NCI-H226 (cell line): ENCODE measurements at places on chromosomes 1 and 21.

DNA sequence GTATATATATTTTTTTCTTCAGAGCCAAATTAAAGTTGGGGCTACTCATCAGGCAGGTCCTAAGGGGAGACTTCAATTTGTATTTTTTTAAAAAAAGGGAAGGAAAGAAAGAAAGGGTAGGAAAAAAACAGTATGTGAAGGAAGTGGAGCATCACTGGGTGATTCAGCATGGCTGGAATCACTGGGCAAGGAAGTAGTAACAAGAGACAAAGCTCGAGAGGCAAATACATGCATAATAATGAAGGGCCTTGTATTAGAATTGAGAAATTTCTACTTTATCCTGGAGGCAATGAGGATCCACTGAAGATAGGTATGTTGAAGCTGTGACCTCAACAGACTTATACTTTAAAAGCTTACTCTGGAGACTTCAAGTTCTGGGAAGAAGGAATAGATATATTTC lies 184.4 kb downstream of the COQ8A start:
- no peak for DNase-seq

DNA sequence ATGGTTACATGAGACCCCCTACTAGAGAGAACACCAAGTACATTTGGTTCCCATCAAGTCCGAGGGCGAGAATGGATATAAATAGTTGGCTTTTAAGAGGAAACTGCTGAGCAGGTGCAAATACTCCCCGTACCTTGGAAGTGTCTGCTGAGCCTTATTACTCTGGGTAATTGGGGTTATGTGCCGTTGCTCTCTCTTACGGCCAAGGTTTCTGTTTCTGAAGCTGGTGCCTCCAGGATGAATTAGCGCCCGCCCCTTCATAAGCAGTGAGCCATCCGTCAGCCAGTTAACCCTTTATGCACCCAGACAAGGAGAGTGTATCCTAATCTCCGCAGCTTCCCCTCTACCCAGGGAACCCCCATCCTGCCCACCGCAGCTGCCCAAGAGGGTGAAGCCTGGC lies 90.4 kb upstream of the AJAP1 start:
- no peak for DNase-seq

DNA sequence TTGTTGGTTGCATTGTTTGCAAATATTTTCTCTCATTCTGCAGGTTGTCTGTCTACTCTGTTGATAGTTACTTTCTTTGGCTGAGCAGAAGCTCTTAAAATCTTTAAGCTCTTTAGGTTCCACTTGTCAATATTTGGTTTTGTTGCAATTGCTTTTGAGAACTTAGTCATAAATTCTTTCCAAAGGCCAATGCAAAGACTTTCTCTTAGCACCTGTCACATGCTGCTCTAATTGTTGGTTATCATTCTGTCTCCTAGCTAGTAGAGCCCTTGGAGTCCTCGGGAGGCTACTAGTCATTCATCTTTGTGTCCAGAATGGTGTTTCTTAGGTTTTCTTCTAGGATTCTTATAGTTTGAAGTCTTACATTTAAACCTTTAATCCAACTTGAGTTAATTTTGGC lies 312.7 kb upstream of the PROX1 start:
- DNase-seq, result no peak

- DNase-seq, result no peak
Observed at GRCh38 chr1:240217403-240217802, 125.7 kb downstream of the FMN2 start.

DNA sequence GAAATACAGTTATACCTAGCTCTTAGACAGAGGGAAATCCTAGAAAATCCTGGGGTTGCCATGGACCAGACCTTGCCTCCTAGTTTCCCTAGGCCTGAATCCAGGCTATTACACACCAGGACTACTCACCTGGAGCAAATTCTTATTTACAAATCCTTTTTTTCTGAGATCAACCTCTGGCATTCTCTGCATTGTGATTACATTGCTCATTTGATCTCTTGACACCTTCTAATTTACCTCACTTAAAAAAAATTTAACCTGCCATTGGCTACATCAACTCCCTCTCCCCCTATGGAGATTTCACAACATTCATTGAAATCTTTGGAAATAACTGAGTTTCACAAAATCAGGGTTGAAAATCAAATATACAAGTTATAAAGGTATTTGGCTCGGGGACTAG lies 2.9 kb upstream of the C1orf105 start:
- peak; percentile 83 for DNase-seq

- DNase-seq, result no peak
Observed at GRCh38 chr1:44802306-44803061, 2.3 kb downstream of the PLK3 start.

GRCh38 chr1:216600730-216601609 lies 122.3 kb downstream of the ESRRG start:
- DNase-seq, result no peak

GRCh38 chr1:210328746-210329503 lies at the start of gene HHAT:
TSS of gene HHAT (plus strand) at chr1:210328902. CDS start at chr1:210348976, 20,074 bp downstream.
- DNase-seq, result peak; percentile 24

DNA sequence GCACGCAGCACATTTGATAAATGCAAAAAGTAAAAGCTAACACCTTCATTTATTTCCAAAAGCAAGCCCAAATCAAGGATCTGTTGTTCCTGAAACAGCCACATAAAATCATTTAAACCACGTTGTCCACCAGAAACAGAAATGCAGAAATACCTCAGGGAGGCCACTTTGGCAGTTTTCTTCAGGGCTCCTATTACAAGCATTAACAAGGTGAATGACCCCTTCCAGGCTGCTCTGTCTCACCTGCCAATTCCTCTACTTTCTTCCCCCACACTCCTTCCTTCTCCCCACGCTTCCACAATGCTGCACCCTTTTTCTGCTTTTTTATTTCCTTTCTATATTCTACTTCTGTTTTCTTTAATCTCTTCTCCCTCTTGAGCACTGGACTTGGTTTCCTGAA lies 55.0 kb upstream of the PTGFRN start:
- DNase-seq, result no peak

DNA sequence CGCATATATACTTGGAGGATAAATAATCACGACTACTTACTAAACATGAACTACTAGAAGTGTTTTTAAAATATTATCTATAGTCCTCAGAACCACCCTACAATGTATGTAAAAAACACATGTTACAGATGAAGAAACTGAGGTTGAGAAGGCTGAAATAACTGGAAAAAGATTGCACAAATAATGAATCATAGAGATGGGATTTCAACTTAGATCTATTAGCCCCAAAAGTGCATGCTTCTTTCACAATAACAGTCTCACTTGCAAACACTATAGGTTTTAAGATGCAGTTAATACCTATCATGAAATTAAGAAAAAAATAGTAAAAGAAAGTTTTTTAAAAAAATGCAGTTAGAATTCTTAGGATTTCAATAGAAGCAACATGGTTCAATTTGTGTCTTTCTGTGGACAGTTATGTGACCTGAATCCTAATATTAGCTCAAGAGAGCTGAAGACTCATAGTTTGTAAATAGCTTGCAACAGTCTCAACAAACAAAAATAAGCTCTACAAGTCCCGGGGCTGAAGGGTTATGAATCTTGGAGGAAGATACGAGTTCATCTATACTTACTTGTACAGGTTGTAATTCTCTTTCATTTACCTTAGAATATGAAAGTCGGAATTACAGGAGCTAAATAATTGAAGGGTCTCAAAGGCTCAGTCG lies 58.6 kb upstream of the NTPCR start:
- DNase-seq, result no peak

DNA sequence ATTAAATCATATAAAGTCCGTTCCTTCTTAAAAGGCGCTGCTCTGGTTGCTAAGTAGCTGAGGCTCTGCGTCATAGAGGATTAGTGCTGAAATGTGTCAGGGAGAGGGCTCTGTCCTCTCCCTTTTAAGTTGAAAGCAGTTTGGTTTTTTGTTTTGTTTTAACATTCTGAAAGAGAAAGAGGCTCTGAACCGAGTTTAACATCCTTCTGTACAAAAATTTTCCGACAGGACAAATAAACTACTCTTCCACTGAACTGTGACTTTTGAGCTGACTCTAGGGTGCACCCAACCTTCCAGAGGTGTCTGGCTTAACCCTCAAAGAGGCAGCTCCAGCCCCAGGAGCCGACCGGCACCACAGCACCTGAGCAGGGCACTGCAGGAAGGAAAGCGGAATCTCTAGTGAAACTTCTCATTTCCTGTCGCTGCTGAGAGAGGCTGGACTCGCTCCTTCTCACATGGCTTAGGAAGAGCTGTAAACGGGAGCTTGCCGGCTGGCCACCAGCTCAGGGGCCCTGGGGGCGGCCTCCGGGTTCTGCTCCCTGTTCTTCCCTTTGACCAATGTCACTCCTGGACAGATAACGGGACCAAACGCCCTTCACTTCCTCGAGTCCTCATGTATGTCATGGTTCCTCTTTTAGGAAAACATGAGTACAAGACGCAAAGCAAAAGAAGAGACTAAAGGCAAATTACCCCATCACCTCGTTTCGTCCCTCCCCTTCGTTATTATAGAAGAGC lies 1.2 kb downstream of the VAV3 start:
- DNase-seq, result no peak

GRCh38 chr1:37846647-37847339 lies 12.6 kb downstream of the MTF1 start:
- DNase-seq, result no peak

- DNase-seq, result peak; percentile 98
Observed at GRCh38 chr1:154431586-154432373, 26.6 kb downstream of the IL6R start.

DNA sequence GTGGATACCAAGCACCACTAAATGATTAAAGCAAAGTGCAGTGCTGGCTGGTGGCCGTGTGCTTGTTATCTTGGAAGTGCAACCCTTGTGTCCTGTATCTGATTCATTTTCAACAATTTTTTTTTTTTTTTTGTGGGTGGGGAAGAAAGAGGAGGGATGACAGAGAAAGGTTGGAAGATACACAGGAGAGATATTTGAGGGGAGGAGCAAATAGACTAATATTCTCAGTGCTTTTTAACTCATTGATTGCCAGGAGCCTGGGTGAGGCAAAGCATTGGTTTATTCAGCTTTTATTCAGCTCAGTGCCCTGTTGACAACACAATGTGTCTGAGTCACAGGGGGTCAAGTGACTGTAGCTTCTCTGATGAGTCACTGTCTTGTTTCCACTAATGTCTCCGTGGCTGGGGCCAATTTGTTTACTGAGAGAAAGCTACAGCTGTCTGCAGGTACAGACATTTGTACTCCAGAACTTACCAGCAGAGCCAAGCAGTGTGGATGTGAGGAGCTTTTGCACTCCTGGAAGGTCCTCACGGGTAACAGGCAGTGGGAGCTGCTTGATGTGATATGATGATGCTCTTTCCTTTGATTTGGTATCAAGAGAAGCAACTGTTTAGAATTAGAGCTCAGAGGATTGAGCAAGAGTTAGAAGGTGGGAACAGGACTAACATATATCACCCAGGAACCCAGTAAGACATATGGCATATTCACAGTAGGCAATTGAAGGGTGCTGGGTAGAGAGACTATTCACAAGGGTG lies 23.6 kb upstream of the DNM3 start:
- peak; percentile 10 for DNase-seq

DNA sequence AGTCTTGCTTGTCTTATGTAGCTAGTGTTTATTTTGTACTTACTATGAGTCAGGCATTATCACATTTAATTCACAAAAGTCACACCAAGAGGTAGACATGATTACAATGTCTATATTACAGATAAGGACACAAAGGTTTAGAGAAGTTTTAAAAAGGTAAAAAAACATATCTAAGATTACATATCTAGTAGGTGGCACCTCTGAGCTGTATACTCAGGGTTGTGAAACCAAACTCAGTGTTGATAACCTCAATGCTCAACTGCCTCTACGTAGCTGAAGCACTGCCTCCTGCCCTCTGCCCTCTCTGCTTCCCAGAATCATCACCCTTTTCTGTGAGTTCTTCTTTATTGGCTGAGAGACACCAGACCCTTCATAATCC lies 431.3 kb downstream of the DISC1 start:
- no peak for DNase-seq

- no peak for DNase-seq
Observed at GRCh38 chr1:116664366-116664977, 3.1 kb downstream of the IGSF3 start.

DNA sequence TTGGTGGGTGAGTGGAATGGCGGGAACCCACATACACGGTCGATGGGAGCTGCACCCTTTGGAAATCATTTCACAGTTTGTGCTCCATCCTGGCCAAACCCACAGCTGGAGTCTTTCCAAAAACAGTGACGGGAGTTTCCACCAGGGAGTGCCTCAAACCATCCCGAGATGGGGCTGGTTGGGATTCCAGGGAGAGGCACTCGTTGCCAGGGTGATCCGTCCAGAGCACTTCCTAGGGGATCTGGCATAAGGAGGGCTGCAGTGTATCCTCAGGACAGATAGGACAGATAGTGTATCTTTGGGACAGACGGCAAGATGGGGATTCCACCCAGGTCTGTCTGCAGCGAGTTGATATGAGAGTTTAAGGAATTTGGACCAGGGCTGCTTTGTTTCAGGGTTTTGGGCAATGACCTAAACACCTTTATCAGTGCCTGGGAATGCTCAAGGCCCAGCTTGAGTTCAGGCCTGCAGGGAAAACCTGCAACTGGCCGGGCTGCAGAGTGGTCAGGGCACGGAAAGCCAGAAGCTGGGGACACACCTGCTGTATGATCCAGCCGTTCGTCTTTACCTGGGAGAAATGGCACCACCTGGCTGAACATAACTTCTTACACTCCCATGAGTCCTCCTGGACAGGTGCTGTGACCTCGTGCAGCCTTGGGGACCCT lies 3.4 kb upstream of the POFUT2 start:
- peak; percentile 94 for DNase-seq

DNA sequence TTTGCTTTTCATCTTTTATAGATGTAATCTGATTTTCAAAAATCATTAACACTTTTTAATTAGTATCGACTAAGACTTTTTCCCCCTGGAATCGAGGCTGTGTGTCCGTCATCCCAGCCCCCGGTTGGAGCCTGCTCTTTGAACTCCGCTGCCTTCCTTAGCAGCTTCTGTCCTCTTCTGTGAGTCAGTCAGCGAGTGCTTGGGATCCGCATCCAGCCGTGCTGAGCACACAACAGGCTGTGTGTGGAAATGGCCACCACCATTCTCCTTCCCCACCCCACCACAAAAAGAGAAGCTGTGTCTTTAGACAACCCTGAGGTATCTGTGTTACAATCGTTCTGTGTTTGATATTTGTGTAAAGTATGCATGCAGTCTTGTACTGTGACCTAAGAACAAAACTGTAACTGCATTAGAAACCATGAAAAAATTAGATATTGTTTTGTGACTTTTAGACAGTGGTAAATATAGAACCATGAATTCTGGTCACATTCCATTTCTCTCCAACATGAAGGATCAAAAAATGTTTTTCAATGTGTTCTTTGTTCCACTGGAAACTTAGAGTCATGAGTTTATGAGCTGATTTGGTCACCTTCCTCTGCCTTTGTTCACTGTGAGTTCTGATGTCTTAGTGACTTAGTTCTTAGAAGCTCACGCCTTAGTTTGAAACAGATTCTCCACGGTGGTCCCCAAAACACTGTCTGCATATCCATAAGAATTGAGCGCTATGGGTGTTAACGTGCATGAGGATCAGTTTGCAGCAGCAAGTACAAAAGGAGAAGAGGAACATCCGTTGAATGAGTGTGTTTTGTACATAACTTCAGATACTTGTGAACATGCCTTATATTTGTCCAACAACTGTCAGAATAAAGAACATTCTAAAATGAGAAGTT lies 64.7 kb downstream of the VPS26C start:
- DNase-seq, result no peak
